ENCODE measurements at places on chromosomes 7 and 10.

DNA sequence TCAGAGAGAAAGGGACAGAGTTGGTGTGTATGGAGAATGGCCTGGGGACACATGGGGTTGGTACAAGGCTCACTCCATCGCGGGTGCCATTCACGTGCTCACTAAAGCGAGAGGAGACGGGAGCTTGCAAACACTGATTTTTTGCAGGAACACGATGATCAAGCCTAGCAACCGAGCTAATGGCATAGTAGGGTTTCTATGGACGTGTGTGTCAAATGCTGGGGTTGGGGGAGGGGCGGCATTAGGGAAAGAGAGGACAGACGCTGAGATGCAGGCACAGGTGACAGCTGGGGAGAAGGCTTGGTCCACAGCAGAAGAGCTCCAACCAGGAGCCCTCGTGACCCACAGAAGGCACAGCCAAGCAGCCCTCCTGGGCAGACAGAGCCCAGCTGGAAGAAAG is 33.9 kb downstream of the RCC1L start:
- DNase-seq: no peak

- no peak for DNase-seq
Observed at GRCh38 chr10:31204090-31204489, 114.9 kb upstream of the ZEB1 start.

- DNase-seq: no peak
Observed at GRCh38 chr10:22554461-22555182, 159.8 kb downstream of the PIP4K2A start.

DNA sequence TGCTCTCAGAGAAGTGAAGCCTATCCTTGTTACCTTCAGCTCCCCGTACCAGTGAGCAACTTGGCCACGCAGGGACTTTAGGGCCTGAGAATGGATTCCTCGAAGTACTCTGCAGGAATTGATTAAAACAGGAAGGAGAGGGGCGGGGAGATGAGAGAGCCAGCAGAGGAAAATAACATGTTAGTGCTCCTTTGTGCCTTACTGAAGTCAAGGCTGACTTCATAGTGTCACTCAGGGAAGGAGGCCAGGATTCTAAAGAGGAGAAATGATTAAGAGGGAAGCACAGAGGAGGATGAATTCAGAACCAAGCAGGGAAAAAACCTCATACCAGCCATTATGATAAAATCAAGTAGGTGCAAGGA is 195.6 kb upstream of the RHOBTB1 start:
- no peak for DNase-seq

GRCh38 chr7:80614851-80615271 is 23.6 kb upstream of the CD36 start:
- DNase-seq: no peak

GRCh38 chr7:139733751-139734150 is 44.0 kb downstream of the HIPK2 start:
- no peak for DNase-seq

GRCh38 chr7:74051629-74052410 is 23.8 kb downstream of the ELN start:
- no peak for DNase-seq

DNA sequence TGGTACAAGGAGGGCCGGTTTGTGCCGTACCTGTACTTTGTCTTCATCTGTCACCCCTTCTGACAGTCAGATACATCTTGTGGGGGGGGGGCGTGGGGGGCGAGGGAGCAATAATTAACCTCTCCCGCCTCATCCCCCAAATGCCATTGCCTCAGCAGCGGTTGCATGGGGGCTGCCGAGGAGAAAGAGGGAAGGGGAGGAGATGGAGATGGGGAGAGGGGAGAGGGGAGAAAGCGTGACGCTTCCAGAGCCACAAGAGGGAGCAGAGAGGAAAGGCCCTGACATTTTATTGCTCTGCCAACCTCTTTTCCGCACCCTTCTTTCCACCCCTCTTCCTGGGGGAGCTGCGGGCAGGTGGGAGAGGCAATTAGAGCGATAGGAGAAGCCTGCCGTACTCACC is 11.8 kb downstream of the KAZALD1 start:
- no peak for DNase-seq

DNA sequence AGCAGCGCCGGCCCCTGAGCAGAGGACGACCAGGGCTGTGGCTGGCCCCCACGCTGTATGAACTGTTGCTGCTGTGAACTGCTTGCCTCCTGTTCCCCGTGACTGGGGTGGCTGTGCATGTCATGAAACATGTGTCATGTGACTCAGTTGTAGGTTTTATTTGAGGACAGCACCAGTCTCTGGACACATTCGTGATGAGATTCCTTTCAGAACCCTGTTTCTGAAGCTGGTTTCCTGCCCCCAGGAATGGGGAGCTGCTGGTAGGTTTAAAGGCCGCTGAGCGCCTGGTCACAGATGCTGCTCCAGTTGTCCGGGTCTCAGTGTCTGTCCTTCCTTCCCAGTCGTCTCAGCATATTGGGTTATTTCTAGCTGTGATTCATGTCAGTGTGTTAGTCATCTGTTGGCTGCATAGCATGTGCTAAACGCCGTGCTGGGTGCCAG is 79.1 kb upstream of the PPIF start:
- DNase-seq: no peak

DNA sequence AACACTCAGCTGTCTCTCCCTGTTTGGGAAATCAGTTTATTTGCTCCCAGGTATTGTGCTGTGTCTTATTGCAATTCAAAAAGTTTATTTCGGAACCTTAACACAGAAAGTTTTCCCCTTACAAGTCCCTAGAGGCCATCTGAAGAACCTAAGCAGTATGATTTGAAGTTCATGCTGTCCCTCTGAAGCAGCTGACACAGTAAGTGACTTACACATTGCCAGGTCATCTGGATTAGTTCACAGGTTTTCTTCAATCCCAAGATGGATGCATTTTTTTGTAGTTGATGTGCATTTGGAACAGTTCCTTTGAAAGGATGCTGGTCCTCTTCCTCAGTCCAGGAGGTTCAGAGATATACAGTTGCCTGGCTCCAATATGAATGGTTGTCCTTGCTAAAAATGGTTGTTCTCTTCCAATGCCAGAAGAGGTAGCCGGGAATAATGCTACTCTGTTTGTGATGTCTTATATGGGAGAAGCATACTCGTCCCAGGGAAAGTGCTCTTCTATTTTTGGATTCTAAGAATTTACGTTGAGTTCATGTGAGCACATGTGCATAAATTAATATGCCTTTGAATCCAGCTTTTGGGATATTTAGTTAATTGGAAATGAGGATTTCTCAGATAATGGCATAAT is 183.5 kb upstream of the PHYHIPL start:
- no peak for DNase-seq

GRCh38 chr10:73433538-73433867 is at the start of gene MSS51:
MSS51 (minus strand) TSS chr10:73433561; CDS start chr10:73428284, 5,277 bp downstream.
- DNase-seq: no peak

DNA sequence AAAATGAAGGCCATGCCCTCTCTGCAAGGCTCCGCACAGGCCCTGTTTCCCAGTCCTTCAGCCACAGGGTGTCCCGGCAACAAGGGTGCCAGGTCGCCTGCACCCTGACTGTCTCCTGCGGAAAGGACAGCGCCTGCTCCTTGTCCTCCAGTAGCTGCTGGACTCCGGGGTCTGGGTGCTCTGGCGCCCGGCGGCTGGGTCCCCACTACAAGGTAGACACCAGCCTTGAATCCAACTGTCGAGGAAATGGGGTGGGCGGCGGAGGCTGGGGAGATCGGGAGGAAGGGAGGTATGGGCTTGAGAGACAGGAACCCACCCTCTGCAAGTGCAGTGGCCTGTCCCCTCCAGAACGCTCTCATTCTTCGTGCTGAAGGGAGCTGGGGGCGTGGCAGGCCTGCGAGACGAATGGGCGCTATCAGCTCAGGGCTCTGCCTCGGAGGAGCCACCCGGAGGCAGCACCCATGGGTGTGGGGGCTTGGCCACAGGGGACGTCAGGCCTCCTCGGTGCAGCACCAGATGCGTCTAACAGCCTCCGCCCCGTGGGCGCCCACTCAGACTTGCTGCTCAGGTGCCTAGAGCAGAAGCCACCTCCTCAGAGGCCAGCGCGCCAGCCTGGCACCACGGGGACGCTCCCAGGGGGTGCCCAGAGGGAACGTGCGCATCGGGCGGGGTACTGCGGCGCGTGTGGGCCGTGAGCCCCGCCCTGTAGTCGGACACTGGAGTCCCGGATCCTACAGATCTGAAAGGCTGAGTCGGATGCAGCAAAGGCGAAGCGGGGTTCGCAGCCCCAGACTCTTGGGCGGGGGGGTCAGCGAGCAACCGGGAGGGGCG is 15.6 kb downstream of the ADAM8 start:
- peak; percentile 51 for DNase-seq

DNA sequence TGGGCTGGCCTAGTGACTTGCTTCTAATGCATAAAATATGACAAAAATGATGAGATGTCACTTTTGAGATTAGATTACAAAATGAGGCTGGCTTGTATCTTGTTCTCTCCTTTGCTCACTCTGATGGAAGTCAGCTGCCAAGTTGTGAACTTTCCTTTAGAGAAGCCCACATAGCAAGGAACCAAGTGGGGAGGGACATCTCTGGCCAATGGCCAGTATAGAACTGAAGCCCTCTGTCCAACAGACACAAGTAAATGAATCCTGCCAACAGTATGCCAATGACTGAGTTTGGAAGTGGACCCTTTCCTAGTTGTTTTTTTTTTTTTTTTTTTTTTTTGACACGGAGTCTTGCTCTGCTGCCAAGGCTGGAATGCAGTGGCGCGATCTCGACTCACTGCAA is 3.3 kb downstream of the ZC3HC1 start:
- no peak for DNase-seq

GRCh38 chr7:143884241-143884968 is 17.6 kb downstream of the TCAF1 start:
- DNase-seq: no peak

DNA sequence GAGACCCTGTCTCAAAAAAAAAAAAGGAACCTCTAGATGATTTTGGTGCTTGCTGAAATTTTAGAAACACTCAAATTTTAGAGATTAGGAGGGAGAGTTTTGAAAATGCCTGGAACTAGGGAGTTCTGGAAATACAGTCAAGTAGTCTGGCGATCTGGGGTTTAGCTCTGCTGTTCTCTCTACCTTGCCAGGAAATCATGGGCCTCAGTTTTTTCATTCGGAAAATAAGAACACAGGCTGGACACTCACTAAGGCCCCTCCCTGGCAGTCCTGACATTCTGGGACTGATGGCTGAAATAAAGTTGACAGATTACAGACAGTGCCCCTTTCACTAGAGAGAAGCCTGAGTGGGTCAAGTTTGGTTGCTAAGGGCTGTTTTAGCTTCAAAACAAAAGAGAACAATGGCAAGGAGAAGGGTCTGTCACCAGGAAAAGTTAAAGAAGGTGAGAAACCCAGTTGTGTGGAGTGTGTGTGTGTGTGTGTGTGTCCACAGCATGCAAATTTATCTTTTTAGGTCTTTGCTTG is 25.0 kb upstream of the CALN1 start:
- DNase-seq: no peak

DNA sequence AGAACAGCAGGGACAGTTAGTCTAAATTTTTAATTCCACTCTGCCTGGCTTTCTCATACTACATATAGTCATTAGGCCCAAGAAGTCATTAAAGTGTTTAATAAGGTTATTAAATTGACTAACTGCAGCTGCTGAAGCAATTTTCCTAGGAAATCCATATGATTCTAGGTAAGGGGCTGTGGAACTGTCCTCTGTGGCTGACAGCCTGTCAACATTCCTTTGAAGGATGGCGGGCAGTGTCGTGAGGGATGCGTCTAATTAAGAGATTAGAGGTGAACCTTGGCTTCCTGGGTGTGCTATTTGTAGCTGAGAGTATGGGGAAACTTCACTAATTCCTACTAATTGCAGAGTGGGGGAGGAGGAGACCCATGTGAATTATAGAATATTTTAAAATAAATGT is 64.6 kb downstream of the SNX10 start:
- no peak for DNase-seq

GRCh38 chr7:69105092-69105491 is 493.2 kb upstream of the AUTS2 start:
- DNase-seq: no peak

GRCh38 chr10:76086761-76087639 is 655.6 kb downstream of the LRMDA start:
- DNase-seq: no peak

DNA sequence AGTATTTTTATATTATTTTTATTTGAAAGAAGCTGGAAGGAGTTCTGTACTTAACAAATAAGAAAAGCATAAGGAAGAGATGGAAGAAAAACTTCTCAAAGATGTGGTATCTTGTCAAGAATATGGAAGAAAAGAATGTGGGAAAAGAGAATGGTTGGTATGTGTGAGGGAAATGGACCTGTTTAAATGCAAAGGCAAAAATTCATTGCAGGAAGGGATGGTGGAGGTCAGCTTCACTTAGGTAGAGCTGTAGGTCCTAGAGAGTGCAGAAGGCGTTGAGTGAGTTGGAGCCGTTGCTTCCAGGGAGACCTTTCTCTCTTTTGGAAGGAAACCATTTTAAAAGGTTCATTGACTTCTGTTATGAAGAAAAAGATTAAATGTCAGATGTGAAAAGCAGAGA is 107.3 kb downstream of the EXOC4 start:
- DNase-seq: no peak

GRCh38 chr7:126493801-126494200 is 758.9 kb downstream of the GRM8 start:
- no peak for DNase-seq

- DNase-seq: no peak
Observed at GRCh38 chr7:155289949-155290501, 7.7 kb upstream of the INSIG1 start.

DNA sequence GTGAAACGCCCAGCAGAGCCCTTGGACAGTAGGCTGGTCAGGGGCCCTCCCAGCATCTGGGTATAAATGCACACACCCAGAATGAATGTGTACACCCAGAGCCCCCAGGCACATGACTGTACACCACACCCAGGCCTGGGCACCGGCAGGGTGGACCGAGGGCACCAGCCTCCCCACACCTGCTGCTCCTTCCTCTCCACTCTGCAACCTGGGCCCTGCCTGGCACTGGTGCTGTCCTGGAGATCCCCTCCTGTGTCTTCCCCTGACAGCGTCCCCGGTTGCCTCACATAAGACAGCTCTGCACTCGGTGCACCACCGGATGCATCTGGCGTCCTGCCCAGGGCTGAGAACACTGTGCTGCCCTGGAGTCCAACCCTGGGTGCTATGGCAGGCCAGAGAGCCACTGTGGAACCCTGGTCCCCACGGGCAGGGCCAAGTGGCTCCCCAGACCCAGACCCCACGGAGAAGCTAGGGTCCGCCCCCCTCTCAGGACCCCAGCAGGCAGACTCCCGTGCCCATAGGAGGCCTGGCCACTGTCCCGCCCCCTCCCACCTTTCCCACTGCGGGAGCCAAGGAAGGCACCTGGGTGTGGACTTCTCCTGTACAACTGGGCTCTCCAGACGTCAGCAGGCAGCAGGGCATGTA is 6.6 kb downstream of the RASGEF1A start:
- DNase-seq: no peak

- DNase-seq: no peak
Observed at GRCh38 chr7:77351539-77352004, 64.6 kb downstream of the GSAP start.

GRCh38 chr10:127300868-127301321 is 104.5 kb upstream of the INSYN2A start:
- no peak for DNase-seq

GRCh38 chr7:151008511-151009323 is 15.6 kb downstream of the ATG9B start:
- DNase-seq: peak; percentile 42

GRCh38 chr10:28375399-28376354 is 72.8 kb upstream of the MPP7 start:
- DNase-seq: no peak

Data from stimulated activated CD4-positive, alpha-beta T cell treated with anti-CD3 and anti-CD28 coated beads, TNF-alpha, amount 100 ng/mL, for 1 hour (primary cell).